ENCODE measurements at places on chromosomes 7 and 10. TPM values are rescaled to one million over a fixed set of nuclear protein-coding genes. Genes with fewer than 3 reads are reported as not detected.

The CEP55 gene
- 15.8 TPM for total RNA-seq

GRCh38 chr7:108226816-108227299, 96.7 kb upstream of the LAMB4 start:
- no peak for DNase-seq

DNA sequence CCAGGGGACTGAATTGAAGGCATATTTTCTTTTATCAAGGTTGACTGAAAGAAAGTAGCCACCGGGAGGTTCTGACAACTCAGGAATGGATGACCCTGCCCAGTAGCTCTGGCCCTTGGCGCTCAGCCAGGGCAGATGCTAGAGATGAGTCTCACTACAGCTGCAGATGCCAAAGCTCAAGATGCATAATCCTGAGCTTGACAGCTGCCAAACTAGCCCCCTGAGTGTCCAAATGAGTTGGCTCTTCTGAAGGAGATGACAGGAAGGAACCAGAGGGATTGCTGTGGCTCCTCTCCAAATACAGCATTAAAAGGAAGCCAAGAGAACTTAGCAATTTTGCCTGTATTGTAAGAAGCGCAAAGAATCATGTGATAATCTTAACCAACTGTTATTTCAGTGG, 78.4 kb downstream of the NXPH1 start:
- DNase-seq, result no peak

DNA sequence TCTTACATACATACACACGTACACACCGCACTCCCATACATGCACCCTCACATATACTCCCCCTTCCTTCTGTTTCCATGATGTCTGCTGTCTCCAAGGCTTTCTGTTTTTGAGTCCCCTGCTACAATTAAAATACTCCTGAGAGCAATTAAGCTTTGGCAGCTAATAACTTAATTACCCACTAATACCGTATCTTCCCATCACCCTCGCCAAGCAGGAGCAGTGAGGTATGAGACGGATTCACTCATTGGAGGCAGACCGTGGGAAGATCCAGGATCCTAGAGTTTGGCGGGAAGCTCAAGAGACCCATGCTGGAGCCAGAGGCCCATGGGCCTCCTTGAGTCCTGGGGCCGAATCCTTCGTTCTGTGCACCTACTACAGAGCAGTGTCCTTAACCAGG, 1.7 kb upstream of the CALN1 start:
- no peak for DNase-seq

DNA sequence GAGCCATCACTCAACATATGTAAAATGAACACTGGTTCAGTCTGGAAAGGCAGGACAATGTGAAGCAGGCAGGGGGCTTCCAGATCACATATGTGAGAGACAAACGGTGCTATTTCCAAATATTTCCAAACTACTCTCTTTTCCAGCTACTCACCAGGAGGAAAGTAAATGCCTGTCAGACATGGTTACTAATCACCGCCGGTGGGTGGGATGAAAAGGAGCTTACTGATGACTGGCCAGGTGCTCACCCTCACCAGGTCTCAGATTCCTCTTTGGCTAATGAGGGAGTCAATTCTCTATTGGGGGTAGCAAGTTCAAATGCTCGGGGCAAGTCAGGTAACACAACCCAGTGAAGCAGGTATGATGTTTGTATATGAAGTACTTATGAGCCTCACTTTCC, 9.7 kb upstream of the MSMB start:
- DNase-seq, result no peak

DNA sequence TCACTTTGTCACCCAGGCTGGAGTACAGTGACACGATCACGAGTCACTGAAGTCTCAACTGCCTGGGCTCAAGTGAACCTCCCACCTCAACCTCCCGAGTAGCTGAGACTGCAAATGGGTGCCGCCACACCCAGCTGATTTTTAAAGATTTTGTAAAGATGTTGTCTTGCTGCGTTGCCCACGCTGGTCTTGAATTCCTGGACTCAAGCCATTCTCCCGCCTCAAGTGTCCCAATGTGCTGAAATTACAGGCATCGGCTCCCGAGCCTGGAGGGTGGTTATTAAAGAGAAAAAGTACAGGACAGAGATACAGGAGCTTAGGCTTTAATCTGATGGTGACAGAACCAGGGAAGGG, 55.1 kb downstream of the KCTD7 start:
- no peak for DNase-seq

DNA sequence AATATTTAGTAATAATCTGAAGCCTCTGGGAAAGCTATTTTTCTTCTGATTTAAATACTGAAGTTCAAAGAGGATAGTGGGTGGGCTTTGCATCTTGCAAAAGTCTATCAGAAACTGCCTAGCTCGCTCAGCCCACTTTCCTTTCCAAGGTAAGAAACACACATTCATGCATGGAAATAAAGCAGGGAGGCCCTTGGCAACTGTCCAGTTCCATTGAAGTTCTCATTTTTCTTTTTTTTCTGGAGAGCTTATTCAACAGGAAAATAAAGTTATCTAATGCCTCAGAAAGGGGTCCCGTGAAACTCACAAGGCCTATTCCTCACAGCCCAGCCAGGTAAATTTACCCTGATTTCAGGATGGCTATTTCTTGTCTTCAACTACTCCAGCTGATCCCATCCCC, 654.9 kb downstream of the KCNMA1 start:
- no peak for DNase-seq

Data from WTC11 (cell line).